ENCODE measurements at places on chromosomes 7 and 10. TPM values are rescaled to one million over a fixed set of nuclear protein-coding genes. Genes with fewer than 3 reads are reported as not detected.

DNA sequence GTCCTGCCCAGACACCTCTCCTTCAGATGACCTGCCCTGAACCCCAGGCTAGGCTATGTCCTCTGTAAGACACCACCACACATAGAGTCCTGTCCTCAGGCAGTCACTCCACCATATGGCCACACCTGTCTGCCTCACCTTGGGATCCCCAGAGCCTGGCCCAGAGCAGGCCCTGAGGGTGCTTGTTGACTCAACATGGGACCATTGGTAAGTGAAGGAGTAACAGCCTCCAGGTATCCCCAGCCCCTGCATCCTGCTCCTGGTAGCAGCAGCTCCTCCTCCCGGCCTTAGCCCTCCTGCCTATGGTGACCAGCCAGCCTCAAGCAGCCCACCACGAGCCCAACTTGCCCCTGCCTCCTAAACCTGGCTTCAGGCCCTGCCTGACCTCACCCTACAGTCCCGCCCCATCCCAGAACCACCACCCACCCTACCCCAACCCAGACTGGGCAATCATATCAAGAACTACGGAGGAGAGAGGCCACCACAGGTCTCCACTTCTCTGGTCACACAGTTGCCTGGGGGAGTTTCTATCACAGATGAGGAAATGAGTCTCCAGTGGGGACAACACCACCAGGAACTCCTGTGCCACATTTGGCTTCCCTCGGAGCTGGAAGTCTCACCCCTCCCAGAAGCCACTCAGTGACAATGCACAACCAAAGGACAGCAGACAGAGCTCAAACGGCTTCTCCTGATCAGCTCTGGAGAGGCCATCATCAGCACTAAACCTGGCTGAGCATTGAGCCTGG is 136.6 kb downstream of the GRID1 start:
- no peak for DNase-seq

GRCh38 chr10:17406036-17406834 is 48.2 kb downstream of the ST8SIA6 start:
- DNase-seq, result no peak

DNA sequence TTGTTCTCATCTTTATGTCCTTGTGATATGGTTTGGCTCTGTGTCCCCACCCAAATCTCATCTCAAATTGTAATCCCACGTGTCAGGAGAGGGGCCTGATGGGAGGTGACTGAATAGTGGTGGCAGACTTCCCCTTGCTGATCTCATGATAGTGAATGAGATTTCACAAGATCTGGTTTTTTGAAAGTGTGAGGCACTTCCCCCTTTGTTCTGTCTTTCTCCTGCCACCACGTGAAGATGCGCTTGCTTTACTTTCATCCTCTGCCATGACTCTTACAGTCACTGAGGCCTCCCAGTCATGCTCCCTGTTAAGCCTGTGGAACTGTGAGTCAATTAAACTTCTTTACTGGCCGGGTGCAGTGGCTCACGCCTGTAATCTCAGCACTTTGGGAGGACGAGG is 161.0 kb downstream of the HERPUD2 start:
- DNase-seq, result no peak

- no peak for DNase-seq
Observed at GRCh38 chr10:71496927-71497762, 100.4 kb downstream of the CDH23 start.

NUB1 gene
- 35.3 TPM for total RNA-seq
